ENCODE measurements at places on chromosomes 2 and 18.

GRCh38 chr2:123035541-123035940 is 989.5 kb upstream of the CNTNAP5 start:
- no peak for DNase-seq

DNA sequence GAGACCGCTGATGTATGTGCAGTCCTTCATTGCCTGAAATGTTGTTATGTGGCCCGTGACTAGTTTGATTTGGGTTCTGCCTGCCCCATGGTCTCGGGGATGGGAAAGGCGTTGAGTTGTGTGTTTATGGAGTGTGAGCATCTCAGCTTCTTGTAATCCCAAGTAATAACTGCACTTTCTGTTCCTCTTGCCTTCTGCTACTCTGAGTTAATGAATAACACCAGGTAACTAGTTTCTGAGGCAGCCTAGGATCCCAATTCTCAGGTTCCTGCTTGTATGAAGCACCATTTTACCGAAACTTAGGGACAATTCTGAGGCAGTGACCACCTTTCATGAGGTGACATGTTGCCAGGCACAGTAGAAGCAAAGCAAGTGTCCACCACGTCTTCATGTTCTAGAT is 170.0 kb downstream of the ALK start:
- peak; percentile 45 for DNase-seq

DNA sequence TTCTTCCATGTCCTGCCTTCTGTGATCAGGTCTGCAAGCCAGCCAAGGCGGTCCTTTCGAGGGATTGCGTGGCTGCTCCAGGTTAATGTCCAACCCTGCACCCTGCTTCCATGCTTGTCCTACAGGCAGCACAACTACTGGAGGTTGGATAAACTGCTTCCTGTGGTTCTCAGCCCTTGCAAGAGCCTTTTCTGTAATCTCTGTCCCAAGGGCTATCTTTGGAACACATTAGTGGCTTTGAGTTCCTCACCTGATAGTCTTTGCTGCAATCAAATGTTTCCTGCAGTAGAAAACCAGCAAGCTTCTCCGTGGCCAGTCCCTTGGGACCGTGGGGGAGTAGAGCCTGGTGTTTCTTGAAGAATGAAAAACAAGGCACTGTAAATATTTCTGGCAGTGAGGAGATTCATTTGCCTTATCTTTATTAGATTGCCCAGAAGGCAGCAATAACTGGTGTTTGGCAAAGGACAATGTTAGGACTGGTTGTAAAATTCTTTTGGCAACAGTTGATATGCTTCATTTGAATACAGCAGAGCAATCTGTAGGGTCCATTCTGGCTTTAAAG is 214.4 kb downstream of the FHOD3 start:
- DNase-seq: no peak

DNA sequence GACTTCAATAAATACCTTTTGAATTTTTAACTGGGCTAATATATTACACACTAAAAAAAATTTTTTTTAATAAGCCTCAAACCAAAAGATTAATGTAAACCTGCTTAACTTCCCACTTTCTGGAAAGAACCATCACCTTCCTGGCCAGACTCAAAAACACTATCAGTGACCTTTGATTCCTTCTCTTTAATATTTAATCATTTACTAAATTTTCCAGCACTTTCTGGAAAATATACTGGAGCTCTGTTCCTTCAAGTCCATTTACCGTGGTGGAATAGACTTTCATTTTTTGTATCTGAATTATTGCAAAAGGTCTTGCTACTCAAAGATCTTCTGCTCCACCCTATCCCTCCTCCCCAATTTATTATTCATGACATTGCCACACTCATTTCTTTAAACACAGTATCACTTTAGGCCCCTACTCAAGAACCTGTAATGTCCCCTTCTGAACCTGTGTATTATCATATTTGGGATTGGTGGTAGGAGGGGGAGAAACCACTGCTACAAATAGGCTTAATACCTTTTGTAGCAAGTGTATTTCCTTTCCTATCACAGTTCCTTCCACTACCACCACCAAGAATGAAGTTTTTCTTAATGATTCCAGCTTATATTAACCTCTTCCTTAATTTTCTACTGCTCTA is 7.4 kb downstream of the PPP4R3B start:
- no peak for DNase-seq

DNA sequence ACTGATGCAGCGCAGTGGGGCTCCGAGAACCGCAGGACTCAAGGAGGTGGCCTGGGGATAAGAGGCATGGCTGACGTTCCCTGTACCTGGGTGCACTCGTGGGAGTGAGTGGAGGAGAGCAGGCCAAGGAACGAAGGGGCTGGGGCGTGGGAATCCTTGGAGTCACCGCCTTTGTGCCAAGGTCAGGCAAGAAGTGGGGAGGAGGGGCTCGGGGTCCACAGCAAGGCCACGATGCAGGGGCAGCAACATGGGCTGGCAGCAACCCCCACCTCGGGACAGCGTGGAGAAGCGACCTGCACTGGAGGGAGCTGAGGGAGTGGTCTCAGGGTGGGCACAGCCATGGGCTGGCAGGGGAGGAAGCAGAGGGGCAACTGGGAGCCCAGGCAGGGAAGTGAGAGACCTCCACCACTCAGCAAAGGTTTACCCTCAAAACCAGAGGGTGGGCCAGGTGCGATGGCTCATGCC is 18.6 kb downstream of the ARID5A start:
- no peak for DNase-seq

DNA sequence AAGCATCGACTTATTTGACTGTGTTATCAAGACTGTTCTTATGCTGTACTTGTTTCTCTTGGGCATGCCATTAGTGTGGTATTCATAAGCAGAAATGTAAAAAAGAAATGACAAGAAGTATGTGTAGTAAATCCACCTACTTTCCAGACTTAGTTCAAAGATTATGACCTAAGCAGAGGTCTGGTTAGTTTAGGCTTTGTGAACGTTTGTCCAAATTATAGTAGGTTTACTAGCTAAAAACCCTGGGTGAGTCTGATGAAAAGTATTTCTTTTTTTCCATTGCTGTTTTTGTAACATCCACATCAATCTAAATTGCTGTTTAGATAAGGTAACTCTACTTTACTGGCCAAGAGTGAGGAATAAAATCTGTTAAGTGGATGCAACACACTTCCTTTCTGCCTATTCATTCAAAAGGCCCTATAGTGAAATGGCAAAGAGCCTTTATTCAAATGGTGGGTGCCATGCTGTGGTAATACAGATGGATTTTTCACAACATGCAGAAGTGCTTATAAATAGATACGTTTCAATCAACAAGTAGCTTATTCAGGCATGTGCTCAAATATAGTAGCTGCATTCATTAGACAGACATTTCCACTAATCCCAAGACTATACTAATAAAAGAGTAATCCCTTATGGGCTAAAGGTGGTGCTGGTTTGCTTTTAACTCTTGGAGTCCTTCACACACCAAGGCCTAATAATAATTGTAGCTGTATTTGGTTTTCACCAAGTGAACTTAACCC is 122.5 kb upstream of the LTBP1 start:
- DNase-seq: no peak

GRCh38 chr2:127157114-127157513 is 50.2 kb upstream of the BIN1 start:
- no peak for DNase-seq

GRCh38 chr18:34038086-34038485 is 186.6 kb downstream of the NOL4 start:
- DNase-seq: no peak

DNA sequence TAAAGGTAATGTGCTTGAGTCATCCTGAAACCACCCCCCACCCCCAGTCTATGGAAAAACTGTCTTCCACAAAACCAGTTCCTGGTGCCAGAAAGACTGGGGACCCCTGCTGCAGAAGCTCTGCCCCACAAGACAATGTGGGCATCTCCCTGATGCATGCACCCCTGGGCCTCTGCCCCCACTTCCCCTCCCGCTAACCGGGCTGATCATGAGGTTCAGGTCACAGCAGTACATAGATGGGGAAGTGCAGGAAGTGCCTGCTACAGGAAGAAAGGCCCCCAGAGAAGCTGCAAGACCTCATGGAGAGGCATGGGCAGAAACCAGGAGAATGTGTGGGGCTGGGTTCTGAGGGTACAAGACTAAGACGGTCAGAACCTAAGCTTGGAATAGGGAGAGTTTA is 243.4 kb upstream of the ID2 start:
- DNase-seq: no peak

- peak; percentile 54 for DNase-seq
Measured at GRCh38 chr2:42513252-42513918, 19.6 kb upstream of the KCNG3 start.

DNA sequence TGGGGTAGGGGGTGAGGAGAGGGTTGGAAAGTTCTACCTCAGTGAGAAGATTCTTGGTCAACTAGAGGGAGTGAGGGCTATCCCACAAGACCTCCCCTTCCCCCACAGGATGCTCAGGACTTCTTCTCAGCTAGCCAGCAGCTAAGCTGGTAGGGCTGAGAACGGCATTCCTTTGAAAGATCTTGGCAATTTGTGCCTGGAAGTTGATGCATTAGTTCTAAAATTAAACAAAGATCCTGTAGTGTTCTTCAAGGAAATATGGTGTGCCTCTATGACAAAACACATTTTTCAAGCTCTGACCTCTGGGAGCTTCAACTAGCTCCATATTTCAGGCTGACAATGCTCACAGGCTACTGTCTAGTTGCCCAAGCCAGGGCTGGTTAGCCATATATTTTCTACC is 2.3 kb downstream of the LYPD1 start:
- no peak for DNase-seq

DNA sequence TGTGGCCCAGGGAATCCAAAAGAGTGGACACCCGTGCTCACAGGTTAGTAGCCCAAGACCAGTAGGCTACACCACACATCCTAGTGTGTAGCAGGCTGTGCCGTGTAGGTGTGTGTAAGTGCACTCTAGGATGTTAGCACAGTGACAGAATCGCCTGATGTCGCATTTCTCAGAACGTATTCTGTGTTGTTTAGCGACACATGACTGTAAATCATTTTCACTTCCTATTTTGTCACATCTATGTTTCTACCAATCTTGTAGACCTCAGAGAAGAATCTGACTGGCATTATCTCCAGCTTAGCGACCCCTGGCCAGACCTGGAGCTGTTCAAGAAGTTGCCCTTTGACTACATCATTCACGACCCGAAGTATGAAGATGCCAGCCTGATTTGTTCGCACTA is 45.1 kb downstream of the NTSR2 start:
- no peak for DNase-seq

GRCh38 chr2:163652751-163653150 is 83.1 kb downstream of the FIGN start:
- no peak for DNase-seq

- no peak for DNase-seq
Measured at GRCh38 chr18:38174594-38174993, 609.0 kb upstream of the CELF4 start.

DNA sequence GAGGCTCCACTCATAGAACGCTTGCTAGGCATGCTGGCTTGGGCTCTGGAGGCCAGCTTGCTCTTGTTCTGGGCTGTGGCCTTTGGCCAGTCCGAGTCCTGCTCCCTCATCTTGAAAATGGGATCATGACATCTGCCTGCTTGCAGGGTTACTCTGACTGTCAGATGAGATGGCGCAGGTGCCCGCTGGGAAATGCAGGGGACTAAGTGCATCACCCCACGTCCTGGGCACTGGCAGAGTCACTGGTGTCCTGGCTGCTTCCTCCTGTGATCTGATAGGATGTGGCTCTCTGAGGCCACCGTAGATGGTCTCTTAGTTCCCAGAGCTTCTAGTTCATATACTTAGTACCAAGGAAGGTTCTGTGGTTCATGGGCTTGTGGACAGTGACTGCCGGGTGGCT is 18.5 kb downstream of the LDLRAD4 start:
- DNase-seq: no peak

- DNase-seq: no peak
Measured at GRCh38 chr2:15789381-15790062, 150.8 kb upstream of the MYCN start.

- DNase-seq: peak; percentile 30
Measured at GRCh38 chr2:168948621-168949212, 47.6 kb downstream of the G6PC2 start.

DNA sequence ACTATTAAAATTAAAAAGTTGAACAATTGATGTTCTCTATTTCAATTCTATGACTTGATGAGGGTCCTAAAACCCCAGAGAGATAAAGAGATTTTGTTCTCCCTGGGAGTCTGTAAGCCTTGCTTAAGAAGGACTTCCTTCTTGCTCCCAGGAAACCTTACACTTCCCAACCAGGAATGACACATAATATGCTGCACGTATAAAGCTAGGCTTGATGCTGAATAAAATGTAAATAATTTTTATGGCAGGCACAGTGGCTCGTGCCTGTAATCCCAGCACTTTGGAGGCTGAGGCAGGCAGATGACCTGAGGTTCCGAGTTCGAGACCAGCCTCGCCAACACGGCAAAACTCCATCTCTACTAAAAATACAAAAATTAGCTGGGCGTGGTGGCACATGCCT is 27.8 kb downstream of the SPIRE1 start:
- DNase-seq: peak; percentile 52

- no peak for DNase-seq
Measured at GRCh38 chr2:217491271-217491670, 511.5 kb downstream of the TNS1 start.

- DNase-seq: no peak
Measured at GRCh38 chr2:130391872-130392670, 36.2 kb downstream of the PTPN18 start.

GRCh38 chr2:127220768-127221527 is 849 bp upstream of the CYP27C1 start:
- DNase-seq: no peak

GRCh38 chr2:190881084-190881597 is 520 bp downstream of the GLS start:
- peak; percentile 47 for DNase-seq

DNA sequence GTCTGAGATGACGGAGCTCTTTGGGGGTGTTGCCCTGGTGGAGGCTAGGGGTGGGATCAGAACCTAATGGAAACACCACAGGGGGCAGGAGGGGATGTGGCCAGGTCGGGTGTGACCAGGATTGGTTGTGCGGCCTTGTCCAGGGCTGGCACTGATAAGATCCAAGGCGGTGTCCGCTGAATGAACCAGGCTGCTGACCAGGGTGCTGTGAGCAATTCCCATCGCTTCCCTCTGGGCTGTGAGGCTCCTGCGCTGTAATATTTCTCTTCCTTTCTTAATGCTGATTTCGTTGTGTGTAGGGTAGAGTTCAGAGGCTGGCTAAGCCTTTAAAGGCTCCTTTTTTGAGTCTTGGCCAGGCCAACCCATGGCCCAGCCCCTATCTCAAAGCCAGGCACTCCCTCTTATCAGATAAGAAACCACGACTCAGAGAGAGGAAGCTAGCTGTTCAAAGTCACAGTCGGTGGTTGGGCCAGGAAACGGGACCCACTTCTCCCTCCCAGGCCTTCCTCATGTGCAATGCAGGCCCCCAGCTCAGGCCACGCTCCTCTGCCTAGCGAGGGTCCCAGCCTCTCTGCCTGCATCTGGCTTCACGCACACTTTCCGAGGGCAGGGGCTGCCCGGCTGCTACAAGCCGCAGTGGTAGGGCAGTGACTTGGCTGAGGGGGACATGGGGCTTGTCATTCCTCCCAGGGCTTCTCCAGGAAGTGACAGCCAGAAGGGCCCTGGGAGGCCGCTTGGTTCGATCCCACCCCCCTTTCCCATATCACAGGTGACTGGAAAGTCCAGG is 26.0 kb upstream of the FOSL2 start:
- DNase-seq: no peak

Data from kidney tubule cell (primary cell).